ENCODE measurements at places on chromosomes 1 and 21. TPM values are rescaled to one million over a fixed set of nuclear protein-coding genes. Genes with fewer than 3 reads are reported as not detected.
A peak's percentile ranks its signal among the peaks of the same experiment; 100 is the strongest.

DNA sequence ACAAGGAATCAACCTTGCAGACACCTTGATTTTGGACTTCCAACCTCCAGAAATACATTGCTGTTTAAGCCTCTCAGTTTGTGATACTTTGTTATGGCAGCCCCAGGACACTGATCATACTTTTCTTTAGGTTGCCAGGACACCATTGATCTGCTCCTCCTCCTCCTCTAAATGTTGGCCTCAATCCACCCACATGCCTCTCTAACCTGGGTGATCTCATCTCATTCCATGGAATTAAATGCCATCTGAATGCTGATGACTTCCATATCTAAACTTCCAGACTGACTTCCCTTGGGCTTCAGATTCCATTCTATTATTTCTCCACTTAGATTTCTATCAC lies 7.4 kb upstream of the PPP1R15B start:
- H3K4me1 ChIP-seq, result peaks cover 15% of the 10 kb centered on the region
- peaks cover 3% of the 10 kb centered on the region for H3K36me3 ChIP-seq
- H3K4me3 ChIP-seq, result no peak overlapping the region
- H3K27me3 ChIP-seq, result no peaks in the 10 kb centered on the region
- DNase-seq, result no peak

- H3K4me3 ChIP-seq, result no peak overlapping the region
- DNase-seq, result no peak
- no peaks in the 10 kb centered on the region for H3K27me3 ChIP-seq
- H3K36me3 ChIP-seq, result no peaks in the 10 kb centered on the region
- no peak overlapping the region for H3K27ac ChIP-seq
- H3K4me1 ChIP-seq, result no peaks in the 10 kb centered on the region
These were observed 48.2 kb upstream of the EPB41 start for GRCh38 chr1:28865997-28866650.

DNA sequence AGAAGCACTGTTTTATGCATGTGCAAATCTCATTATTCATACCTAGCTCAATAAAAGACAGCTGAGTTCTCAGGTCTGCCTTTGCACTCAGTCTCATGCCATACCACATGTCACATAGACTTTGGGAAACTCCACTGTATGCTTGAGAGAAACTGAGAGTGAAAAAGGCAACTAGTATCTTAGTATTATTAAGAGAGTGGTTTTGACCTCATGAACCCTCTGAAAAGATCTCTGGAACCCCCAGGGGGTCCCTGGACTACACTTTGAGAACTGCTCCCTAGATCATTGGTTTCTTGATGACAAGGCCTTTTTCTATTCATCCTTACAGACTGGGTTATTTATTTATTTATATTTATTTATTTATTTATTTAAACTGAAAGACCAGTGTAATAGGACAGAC lies 3.7 kb upstream of the RHEX start:
- peaks cover 47% of the 10 kb centered on the region for H3K4me1 ChIP-seq
- no peak overlapping the region for H3K4me3 ChIP-seq
- DNase-seq, result peak; percentile 52
- no peaks in the 10 kb centered on the region for H3K36me3 ChIP-seq
- no peak overlapping the region for H3K27ac ChIP-seq

DNA sequence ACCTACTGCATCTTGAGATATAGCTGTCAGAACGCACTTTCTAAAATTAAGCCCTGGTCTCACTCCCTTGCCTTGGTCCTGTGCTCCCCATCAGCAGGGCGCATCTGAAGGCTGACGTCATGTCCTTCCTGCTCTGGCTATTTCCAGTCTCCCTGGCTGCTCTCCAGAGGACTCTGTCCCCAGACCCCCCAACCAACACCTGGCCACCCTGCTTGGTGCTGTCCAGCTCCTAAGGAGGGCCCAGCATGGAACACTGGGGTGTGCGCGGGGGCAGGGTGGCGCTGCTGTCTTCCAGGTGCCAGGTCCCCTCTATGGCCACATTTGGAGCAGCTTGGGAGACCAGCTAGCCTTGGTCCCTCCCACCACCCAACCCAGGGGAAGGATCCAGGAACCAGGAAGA lies 8.3 kb downstream of the TNNT2 start:
- DNase-seq, result no peak
- no peak overlapping the region for H3K4me3 ChIP-seq
- H3K4me1 ChIP-seq, result no peaks in the 10 kb centered on the region
- no peak overlapping the region for H3K27ac ChIP-seq

DNA sequence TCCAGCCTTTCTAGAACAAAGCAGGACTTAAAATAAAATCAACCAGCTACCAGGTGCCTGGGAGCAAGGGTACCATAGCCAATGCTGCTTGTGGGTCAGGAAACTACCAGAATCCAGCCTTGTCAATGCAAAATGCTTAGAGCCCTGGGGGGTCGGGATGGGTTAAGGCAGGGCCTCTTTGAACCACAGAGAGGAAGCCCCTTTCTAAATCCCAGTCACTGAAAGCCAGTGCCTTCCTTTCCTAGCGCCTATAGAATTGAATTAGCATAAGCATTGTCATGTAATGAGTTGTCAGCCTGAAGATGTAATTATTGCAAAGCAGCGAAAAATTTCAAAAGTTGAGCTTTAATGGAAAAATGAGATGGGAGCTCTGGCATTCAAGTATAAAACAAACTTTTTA lies 176.6 kb upstream of the DAB1 start:
- no peak for DNase-seq
- peaks cover 16% of the 10 kb centered on the region for H3K27me3 ChIP-seq
- H3K4me1 ChIP-seq, result peaks cover 2% of the 10 kb centered on the region
- no peak overlapping the region for H3K27ac ChIP-seq
- H3K36me3 ChIP-seq, result no peaks in the 10 kb centered on the region
- no peak overlapping the region for H3K4me3 ChIP-seq

LCE1F gene
- total RNA-seq, result not detected

DNA sequence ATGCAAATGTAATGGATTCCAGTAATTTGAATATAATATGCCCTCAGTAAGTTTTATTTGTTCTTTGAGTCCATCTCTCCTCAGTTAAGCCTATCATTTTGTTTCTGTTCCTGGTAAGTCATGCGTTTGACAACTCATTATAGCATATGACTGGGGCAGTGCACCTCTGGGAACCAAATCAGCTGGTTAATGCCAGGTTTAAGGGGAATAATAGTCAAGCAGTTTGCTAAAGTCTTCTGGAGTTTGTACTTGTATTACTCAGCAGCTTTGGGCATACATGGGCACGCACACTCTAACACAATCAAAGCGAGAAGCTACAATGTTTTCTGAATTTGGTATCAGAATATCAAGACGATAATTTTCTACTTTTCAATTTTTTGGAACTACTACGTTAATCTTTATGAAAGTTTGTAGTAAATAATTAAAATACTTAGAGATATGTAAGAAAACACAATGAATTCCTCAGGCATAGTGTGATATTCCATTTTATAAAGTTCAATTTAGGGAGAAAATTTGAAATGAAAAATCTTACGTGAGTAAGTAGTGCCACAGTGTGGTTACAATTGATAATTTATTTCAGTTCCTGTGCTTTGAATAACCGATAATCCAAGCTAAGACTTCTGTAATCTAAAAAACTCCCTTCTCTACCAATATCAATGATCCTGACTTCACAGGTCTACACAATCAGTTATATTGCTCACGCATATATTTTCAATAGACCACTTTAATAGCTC lies 43.8 kb upstream of the KCTD3 start:
- no peak overlapping the region for H3K4me3 ChIP-seq
- no peak overlapping the region for H3K27ac ChIP-seq
- H3K4me1 ChIP-seq, result peaks cover 1% of the 10 kb centered on the region
- DNase-seq, result no peak
- H3K27me3 ChIP-seq, result peaks cover 2% of the 10 kb centered on the region

DNA sequence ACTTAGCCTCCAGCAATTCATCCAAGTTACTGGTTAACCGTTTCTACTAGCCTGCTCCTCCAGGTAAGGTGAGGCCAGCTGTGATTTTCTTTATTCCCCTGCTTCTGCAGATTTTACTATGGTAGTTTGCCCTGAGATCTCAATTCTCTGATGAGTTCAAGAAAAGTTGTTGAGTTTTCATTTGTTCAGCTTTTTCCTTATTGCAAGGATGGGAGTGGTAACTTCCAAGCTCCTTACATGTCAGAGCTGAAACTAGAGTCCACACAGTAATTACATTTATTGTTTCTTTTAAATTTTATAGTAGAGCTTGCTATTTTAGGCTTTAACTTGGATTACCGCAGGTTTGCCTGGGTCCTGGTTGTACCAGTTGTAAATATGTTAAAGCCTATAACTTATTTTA lies 76.9 kb upstream of the ZRANB2 start:
- no peaks in the 10 kb centered on the region for H3K4me1 ChIP-seq
- no peaks in the 10 kb centered on the region for H3K36me3 ChIP-seq
- H3K27ac ChIP-seq, result no peak overlapping the region
- no peak overlapping the region for H3K4me3 ChIP-seq

- no peak overlapping the region for H3K4me3 ChIP-seq
- no peaks in the 10 kb centered on the region for H3K27me3 ChIP-seq
- peaks cover 13% of the 10 kb centered on the region for H3K4me1 ChIP-seq
- H3K36me3 ChIP-seq, result no peaks in the 10 kb centered on the region
These were observed 227.2 kb upstream of the ST6GALNAC5 start for GRCh38 chr1:76640092-76640491.

- no peak for DNase-seq
- H3K36me3 ChIP-seq, result no peaks in the 10 kb centered on the region
- peaks cover 21% of the 10 kb centered on the region for H3K27me3 ChIP-seq
- H3K4me1 ChIP-seq, result no peaks in the 10 kb centered on the region
These were observed 104.8 kb upstream of the BARHL2 start for GRCh38 chr1:90821788-90822359.

GRCh38 chr1:220213382-220213983 lies 58.8 kb downstream of the RAB3GAP2 start:
- peaks cover 8% of the 10 kb centered on the region for H3K4me1 ChIP-seq
- H3K27ac ChIP-seq, result no peak overlapping the region
- H3K36me3 ChIP-seq, result peaks cover 30% of the 10 kb centered on the region
- no peak overlapping the region for H3K4me3 ChIP-seq

DNA sequence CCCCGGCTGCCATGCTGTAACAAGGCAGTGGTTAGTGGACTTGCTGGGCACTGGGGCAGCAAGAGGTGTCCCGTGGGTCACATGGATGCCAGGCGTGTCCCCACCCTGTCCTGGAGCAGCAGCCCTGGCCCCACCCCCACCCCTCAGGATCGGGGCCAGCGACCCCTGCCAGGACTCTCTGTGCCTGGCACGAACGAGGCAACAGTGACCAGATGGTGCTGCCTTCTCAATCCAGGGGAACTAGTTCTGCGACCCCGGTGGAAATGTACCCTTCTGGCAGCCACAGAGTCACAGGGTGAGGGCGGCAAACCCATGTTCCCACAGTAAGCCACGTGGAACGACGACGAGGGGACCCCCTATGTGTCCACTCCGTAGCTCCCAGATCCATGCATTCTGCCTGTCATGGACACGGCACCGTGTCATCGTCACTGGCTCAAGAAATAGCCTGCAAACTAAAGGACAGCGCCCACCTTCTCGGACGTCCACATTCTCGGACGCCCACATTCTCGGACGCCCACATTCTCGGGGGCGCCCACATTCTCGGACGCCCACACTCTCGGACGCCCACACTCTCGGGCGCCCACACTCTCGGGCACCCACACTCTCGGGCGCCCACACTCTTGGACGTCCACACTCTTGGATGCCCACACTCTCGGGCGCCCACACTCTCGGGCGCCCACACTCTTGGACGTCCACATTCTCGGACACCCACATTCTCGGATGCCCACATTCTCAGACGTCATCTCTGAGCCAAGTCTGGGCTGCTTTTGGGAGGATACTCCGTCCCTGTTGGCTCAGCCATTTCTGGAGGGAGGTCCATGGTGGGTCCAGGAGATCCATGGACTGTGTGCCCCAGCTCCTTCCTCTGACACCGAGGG lies 19.6 kb upstream of the ACTRT2 start:
- peaks cover 3% of the 10 kb centered on the region for H3K27me3 ChIP-seq
- DNase-seq, result peak; percentile 3
- no peak overlapping the region for H3K27ac ChIP-seq
- no peak overlapping the region for H3K4me3 ChIP-seq
- H3K4me1 ChIP-seq, result no peaks in the 10 kb centered on the region

ANXA9 gene
- total RNA-seq, result not detected

DNA sequence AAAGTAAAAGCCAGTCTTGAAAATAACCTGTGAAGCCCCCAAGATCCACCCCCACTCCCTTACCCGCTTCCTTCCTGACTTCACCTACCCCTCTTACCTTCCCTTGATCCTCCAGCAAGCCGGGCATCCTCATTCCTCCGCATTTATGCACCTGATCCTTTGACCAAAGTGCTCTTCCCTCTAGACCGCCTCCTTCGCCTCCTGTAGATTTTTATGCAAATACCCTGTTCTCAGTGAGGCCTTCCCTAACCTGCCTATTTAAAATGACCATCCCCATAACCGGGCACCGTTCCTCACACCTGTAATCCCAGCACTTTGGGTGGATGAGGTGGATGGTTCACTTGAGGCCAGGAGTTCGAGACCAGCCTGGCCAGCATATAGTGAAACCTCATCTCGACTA lies 1.1 kb upstream of the NENF start:
- H3K27ac ChIP-seq, result no peak overlapping the region
- DNase-seq, result no peak
- H3K4me3 ChIP-seq, result no peak overlapping the region
- peaks cover 27% of the 10 kb centered on the region for H3K4me1 ChIP-seq

DNA sequence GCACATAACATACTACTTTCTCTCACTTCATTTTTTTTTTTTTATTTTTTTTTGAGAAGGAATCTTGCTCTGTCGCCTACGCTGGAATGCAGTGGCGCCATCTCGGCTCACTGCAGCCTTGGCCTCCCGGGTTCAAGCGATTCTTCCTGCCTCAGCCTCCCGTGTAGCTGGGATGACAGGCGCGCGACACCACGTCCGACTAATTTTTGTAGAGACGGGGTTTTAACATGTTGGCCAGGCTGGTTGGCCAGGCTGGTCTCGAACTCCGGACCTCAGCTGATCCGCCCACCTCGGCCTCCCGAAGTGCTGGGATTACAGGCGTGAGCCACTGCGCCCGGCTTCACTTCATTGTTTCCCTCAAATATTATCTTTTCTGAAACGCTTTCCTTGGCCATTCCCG lies 573 bp upstream of the PEX19 start:
- peaks cover 18% of the 10 kb centered on the region for H3K4me1 ChIP-seq
- no peak overlapping the region for H3K27ac ChIP-seq
- DNase-seq, result no peak
- H3K27me3 ChIP-seq, result no peaks in the 10 kb centered on the region
- H3K4me3 ChIP-seq, result peak overlapping the region; percentile 55

GRCh38 chr1:101308935-101309333 lies 72.1 kb downstream of the S1PR1 start:
- no peaks in the 10 kb centered on the region for H3K27me3 ChIP-seq
- H3K4me3 ChIP-seq, result peak overlapping the region; percentile 39
- peaks cover 61% of the 10 kb centered on the region for H3K4me1 ChIP-seq
- no peak for DNase-seq
- H3K27ac ChIP-seq, result peak overlapping the region; percentile 48

GRCh38 chr1:198212675-198213074 lies 55.9 kb downstream of the NEK7 start:
- no peak for DNase-seq
- no peak overlapping the region for H3K4me3 ChIP-seq
- peaks cover 15% of the 10 kb centered on the region for H3K4me1 ChIP-seq
- peaks cover 18% of the 10 kb centered on the region for H3K36me3 ChIP-seq

Data from activated naive CD4-positive, alpha-beta T cell treated with anti-CD3 and anti-CD28 coated beads for 36 hours (primary cell).